GM23248 (cell line): ENCODE measurements at places on chromosomes 16 and 17. TPM values are rescaled to one million over a fixed set of nuclear protein-coding genes. Genes with fewer than 3 reads are reported as not detected.

Gene EFNB3
- polyA plus RNA-seq, result 0.96 and 0.99 TPM in 2 replicates

Gene MYH2
- polyA plus RNA-seq, result 0.32 and 0.59 TPM in 2 replicates

Gene CTRB1
- polyA plus RNA-seq, result not detected in 2 replicates

Gene UTS2R
- not detected in 2 replicates for polyA plus RNA-seq

Gene GPR139
- polyA plus RNA-seq, result not detected in 2 replicates
